ENCODE measurements at places on chromosomes 5 and 9.
A peak's percentile ranks its signal among the peaks of the same experiment; 100 is the strongest.

DNA sequence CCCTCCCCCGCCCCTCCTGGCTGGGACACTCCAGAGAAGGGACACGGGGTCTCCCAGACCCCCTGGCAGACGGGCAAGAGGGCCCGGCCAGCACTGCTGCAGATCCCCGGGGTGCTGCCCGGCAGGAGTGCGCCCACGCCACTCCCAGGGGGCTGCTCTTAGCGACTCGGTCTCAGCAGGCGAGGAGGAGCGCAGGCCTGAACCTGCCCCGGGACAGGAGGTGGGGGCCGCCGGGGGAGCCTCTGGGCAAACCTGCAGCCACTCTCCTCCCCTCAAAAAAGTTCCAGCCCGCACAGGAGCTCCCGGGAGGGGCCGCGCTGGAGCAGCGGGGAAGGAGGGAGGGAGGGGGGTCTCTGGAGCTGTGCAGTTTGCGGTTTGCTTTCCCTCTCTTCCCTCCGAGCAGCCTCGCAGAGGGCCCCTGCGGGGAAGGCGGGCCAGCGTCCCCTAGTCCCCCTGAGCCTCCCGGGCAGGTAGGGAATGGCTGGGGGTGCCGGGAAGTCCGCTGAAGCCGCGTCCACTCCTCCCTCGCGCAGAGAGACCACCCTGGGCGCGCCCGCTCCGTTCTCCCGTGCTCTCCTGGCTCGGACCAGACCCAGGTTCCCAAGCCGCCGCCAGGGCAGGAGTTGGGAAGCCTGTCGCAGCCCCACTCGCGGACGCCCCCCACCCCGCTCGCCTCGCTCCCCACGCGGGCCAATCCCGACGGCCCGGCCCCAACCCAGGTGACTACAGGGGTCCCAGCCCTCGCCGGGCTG, 44.2 kb downstream of the NACC2 start:
- no peak for DNase-seq

- no peak for DNase-seq
Observed at GRCh38 chr5:10832987-10833386, 72.0 kb upstream of the DAP start.

- DNase-seq = peak; percentile 96
Observed at GRCh38 chr9:112820881-112821280, 69.8 kb downstream of the SLC46A2 start.

DNA sequence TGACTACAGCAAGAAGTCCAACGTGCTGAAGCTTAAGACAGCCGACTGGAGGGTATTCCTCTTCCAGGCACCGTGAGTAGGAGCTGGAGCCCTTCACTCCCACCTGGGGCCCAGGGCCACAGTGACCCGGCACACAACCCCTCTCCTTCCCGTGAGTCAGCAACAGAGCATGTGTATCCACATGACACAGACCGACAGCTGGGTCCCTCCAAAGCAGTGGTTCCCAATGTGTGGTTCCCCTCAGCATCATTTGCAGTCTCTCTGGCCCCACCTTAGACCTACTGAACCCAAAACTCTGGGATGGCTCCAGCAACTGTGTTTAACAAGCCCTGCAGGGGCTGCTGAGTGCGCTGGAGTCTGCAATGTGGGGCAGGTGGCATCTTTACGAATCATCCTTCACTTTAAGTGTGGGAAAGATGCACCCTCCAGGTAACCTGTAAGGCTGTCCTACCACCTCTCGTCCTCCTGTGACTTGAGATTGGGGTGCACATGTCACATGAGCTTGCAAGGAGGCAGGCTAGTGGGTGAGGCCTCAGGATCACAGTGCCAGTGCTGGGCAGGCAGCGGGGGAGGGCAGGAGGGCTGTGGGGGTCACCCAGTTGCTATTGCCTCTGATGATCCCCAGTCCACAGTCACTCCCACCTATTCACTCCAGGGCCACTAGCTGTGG, 42.2 kb downstream of the PSD2 start:
- no peak for DNase-seq

- no peak for DNase-seq
Observed at GRCh38 chr5:66326276-66326675, 182.2 kb downstream of the SREK1 start.

DNA sequence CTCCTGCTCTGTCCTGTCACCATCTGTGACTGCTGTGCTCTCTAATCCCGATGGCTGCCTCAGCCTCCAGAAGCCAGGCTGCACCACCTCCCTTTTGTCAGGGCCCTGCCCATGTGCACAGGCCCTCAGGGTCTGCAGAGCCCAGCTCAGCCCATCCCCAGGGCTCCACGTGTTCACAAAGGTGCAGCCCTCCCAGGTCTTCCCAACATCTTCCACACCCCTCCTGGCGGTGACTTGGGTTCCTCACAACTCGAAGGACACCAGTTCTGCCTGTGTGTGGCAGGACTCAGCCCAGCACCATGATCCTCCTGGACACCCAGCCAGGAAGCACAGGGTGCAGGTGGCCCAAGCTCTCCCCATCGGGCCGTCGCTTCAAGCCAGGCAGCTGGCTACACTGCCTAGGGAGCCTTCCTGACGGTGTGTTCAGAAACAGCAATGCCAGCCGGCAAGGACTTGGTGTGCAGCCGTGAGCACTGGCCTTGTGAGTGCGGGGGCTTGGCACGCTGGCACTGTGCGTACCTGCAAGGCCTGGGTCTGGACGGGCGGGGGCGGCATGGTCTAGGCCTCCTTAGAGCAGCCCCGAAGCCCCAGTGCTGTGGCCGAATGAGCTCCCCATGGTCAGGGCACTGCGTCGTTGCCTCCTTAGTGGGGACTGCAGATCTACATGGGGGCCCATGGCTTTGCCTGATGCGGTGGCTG, 96.1 kb downstream of the MRPL36 start:
- no peak for DNase-seq

DNA sequence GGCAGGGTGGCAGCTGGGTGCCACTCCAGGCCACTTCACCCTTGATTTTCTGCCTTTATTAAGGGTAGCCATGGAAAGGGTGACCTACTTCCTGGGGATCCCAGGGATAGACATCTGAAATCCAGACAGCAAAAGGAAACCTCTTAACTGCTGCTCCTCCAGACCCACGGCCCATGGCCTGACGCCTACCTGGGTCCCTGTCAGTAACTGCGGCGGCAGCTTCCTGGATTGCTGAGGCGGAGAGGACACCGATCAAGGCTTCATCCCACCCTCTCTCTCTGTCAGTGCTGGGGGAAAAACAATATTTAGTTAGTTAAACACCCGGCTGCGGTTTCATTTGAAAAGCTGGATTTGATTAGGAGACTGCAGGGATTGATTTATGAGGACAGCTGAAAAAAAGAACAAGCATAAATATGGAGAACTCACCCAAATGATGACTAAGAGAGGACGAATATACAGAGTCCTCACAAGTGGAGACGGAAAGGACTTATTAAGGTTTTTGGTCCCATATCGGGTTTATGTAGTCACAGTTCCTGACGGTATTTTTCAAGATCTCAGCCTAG, 158.7 kb upstream of the KLF4 start:
- peak; percentile 77 for DNase-seq

DNA sequence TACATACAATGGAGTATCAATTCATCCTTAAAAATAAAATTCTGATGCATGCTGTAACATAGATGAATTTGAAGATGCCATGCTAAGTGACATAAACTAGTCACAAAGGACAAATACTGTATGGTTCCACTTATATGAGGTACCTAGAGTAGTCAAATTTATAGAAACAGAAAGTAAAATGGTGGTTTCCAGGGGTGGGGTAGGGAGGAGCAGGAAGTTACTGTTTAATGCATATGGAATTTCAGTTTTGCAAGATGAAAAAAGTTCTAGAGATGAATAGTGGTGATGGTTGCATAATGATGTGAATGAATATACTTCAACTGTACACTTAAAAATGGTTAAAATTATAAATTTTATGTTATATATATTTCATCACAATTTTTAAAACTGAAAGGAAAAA, 57.3 kb upstream of the FNIP1 start:
- DNase-seq = no peak

All from fibroblast of skin of left biceps (primary cell).